ENCODE measurements at places on chromosomes 12 and 14.

GRCh38 chr14:62807636-62808035 lies 237.6 kb downstream of the KCNH5 start:
- no peak for DNase-seq

GRCh38 chr14:89393222-89393745 lies 23.7 kb downstream of the FOXN3 start:
- no peak for DNase-seq

GRCh38 chr14:101183376-101184103 lies 280.0 kb upstream of the RTL1 start:
- peak; percentile 48 for DNase-seq

DNA sequence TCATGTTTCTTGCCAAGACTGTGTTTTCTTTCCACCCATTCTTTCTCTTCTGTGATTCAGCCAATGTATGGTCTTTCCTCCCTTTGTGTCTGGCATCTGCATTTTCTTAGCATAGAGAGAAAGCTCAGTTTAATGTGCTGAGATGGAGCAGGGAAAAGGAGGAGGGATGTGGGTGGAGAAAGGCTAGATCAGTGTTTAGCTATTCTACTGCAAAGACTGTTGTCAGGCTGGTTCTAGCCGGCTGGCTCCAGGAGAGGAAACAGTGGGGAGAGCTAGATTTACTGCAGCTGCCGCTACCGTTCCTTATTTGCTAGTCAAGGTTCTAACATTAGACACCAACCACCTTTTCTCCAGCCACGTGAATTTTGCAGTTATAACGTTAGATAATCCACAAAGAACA lies 5.2 kb upstream of the RIMKLB start:
- peak; percentile 56 for DNase-seq

DNA sequence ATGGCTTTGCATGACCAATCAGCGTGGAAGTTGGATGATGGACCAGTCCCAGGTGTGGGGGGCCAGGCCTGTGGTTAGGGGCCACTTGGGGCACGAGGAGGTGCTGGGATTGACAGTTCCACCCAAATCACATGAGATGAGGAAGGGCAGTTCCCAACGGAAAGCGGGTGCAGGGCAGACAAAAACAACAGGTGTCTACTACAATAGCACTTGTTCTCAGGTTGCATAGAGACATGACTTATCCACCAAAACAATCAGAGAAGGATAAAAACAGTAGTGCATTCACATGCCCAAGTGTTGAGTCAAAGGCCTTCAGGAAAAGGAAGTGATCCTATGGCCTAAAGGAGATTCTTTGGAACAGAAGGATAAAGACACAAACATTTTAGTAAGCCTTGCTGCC lies 14.6 kb upstream of the EIF2B2 start:
- DNase-seq: no peak

DNA sequence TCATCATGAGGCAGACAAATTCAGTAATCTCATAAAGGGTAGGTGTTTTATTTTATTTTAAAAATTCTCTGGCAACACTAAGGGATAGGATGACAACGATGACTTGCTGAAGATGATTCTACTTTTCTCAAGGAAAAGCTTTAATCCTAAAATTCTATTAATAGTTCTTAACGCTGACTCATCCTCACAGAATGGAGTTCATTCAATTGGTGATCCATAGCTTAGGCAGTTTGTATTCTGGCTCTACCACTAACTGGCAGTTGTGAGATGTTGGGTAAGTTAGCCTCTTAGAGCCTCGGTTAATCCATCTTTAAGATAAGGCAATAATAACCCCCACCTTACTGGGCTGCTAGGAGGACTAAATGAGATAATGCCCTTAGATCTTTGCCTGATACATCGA lies 116.3 kb downstream of the RTN1 start:
- DNase-seq: no peak

- DNase-seq: no peak
Observed at GRCh38 chr12:11568762-11569478, 80.6 kb upstream of the ETV6 start.

- DNase-seq: no peak
Observed at GRCh38 chr12:6551063-6551461, 4.8 kb downstream of the IFFO1 start.

- DNase-seq: no peak
Observed at GRCh38 chr12:27958675-27959074, 13.9 kb downstream of the PTHLH start.

DNA sequence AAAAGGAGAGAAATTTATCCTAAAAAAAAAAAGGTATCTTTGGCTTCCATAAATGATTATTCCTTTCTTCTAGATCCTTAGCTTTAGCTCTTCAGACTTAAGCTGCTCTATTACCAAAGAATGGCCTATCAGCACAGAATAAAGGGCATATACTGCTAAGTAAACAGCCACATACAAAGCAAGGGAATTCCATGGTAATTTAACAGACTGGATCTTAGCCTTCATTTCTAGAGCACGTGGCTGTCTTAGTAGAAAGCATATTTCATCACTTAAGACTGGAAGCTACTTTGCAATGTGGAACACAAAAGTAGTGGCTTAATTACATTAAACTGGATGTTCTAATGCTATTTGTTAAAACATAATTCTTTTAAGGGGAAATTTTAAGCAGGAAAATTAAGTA lies 23.1 kb downstream of the TMED10 start:
- no peak for DNase-seq

GRCh38 chr14:86357119-86357518 lies 827.2 kb downstream of the FLRT2 start:
- DNase-seq: no peak

DNA sequence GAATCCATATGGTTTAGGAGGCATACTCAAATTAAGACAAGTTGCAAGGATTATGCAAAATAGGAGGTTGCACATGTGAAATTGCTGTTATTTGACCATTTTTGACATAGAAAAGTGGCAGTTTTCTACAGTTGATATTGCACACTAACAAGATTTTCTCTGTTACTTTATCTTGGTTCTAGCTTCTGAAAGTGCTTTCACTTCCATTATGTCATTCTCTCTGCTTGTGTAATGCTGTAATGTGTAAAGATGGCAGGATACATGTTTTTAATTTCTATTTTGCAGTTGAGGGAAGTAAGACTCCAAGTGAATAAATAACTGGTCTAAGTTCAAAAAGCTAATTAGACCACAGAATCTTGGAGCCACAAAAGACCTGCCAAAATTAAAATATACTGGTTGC lies 60.6 kb downstream of the MYRFL start:
- DNase-seq: no peak

DNA sequence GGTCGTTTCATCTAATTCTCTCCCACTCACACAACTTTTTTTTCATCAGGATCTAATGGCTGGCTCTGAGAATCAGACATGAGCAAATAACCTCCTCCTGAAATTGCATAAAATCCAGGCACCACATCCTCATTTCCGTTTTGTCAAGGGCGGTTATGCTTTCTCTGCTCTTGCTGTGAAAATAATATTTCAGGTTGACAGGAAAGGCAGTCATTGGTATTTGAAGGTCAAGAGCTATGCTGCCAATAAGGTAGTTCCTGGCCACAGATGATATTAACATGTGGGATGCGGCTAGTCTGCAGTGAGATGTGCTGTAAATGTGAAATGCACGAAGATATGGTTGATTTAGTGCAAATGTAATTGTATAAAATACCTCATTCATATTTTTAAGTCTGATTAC lies 870.2 kb upstream of the TMEM132C start:
- DNase-seq: no peak

GRCh38 chr14:59882957-59883356 lies 12.4 kb upstream of the RTN1 start:
- DNase-seq: no peak

DNA sequence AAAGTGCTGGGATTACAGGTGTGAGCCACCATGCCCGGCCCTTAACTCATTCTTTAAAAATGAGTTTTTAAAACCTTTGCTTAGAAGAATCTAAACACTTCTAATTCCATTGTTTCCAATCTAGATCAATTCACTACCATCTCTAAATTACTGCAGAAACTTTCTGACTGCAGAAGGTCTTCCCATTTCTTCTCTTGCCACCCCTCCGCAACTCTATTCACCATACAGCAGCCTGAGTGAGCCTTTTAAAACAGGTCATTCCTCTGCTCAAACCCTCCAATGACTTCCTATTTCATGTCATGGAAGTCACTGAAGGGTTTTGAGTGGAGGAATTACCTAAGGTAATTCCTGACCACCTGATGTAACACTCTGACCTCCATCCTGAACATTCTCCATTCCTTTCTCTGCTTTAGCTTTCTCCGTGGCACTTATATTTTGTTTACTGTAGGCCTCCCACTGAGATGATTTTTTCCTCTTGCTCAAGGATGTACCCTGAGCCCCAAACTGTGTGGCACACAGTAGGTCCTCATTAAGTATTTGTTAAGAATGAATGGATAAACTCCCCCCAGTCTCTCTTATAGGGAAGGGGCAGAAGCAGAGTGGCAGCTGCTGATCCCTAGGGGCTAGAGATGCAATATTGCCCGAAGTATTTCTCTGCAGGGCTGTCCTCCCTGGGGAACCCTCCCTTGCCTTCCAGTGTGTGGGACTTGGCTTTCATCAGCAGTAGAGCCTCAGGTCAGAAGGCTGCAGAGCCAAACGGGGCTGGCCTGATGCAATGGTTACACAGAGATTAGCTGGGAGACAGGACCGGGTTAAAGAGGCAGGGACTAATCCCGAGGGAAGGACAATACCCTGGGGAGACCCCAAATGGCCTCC lies 1.2 kb downstream of the DDIT3 start:
- DNase-seq: no peak

DNA sequence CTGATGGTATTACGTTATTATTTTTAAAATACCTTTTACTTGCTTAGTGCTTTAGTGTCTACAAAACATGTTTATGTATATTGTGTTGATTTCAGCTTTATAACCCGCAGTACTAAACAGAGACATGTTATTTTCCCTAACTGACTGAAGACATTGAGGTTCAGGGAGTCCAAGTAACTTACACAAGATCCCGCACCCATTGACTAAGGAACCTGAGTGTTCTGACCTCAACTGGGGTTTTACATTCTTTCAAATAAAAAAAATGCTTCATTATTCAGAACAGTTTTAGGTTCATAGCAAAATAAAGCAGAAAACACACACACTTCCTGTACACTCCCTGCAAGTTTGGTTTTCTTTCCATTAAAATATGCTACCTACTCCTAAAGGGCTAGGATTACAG lies 60.4 kb upstream of the METAP2 start:
- DNase-seq: no peak

DNA sequence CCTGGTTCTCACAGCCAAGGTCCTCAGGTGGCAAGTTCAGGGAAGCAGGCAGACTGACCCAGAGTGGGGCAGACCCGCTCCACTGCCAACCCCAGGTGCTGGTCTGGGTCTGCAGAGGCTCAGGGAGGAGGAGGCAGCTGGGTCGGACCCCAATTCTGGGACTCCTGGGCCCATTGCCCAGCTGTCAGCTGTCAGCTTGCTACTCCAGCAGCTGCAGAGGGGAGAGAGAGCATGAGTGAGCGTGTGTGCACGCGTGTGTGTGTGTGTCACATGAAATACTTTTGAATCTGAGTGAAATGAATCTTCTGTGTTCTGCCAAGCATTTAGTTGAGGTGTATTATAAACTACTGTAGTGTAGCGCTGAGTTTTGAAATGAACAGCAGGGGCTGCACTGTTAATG lies 30.8 kb downstream of the XRCC3 start:
- DNase-seq: no peak

GRCh38 chr14:34502545-34503225 lies 36.8 kb downstream of the EAPP start:
- DNase-seq: no peak

- DNase-seq: no peak
Observed at GRCh38 chr12:3661028-3661427, 91.9 kb downstream of the CRACR2A start.

GRCh38 chr12:52499806-52500560 lies 6.9 kb upstream of the KRT6A start:
- DNase-seq: no peak

DNA sequence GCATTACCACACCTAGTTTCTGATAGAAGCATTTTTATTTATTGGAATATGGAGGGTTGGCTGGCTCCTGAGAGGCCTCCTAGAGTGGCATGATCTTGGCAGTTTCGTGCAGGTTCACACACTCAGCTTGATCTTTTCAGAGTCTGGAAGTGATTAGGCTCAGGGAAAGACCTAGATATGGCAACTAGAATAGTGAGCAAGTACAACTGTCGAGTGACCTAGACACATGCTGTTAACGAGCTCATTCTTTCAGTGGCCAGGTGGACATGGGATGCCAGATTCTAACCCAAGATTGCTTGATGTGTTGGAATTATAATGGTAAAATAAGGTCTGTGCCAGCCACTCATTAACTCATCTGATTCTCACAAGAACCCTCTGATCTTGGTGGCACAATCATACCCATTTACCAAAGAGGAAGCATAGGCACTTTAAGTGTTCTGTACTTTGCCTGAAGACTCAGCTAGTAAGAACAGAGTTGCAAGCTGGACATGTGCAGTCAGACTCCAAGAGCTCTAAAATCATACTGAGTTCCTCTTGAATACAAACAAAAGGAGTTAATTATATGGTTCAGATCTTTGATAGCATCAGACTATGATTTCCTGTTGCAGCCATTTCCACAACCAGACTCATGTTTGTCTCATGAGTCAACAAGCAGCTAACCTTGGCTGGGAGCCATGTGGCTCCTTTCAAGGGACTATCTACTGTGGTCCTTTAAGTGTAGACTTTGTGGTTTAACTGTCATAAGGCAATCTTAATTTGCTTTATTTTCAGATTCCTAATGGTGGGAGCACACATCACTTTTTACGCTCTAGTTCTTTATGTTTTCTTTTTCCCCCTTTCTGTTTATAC lies 144.2 kb downstream of the PLEKHA5 start:
- peak; percentile 48 for DNase-seq

- DNase-seq: no peak
Observed at GRCh38 chr14:104821971-104822608, 21.2 kb downstream of the ZBTB42 start.

- DNase-seq: no peak
Observed at GRCh38 chr12:3989218-3989550, 116.0 kb upstream of the PARP11 start.

- DNase-seq: no peak
Observed at GRCh38 chr14:21455592-21455911, 371 bp downstream of the CHD8 start.

DNA sequence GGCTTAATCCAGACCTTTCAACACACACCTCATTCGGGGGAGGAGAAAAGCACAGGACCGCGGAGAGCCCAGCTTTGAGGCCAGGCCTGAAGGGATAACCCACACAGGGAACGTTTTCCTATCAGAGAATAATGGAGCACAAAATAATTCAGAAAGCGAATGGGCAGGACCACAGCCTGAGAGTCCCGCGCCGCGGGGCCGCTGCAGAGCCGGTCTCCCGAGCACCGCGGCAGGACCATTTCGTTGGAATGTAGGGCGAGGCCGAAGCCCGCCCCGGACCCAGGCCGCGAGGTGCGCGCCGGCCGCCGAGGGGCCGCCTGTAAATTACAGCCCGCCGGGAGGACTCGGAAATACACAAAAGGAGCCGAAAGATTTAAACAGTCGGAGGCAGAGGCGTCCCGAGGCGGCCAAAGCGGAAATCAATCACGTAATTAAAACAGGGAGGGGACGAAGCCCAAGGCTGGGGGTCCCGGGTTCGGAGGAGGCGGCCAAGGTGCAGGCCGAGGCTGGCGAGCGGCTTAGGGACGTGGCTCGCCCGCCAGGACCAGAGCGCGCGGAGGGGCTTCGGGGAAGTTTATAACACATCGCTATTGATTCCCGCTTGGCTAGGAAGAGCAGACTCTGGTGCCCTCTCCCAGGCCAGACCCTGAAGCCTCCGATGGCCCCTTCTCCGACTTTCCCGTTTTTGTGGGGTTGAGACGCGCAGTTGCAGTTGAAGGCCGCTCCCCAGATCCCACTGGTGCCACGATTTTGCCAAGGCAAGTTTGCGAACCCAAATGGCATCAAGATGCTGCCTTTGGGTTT lies 6.3 kb upstream of the HOXC4 start:
- DNase-seq: no peak
